ENCODE measurements at places on chromosomes 2 and 18. TPM values are rescaled to one million over a fixed set of nuclear protein-coding genes. Genes with fewer than 3 reads are reported as not detected.

Gene POMC
- not detected for total RNA-seq

Gene UGT1A5
- total RNA-seq, result 0.13 TPM

Gene MFSD6
- total RNA-seq, result 33.1 TPM

Gene STEAP3
- total RNA-seq, result 54.0 TPM

Gene IL36B
- not detected for total RNA-seq

Gene SPATA3
- not detected for total RNA-seq

Gene FTCDNL1
- total RNA-seq, result 3.1 TPM

Gene IHH
- total RNA-seq, result 0.64 TPM

Gene CFAP65
- total RNA-seq, result 0.16 TPM

Gene ARPC2
- 295 TPM for total RNA-seq

Gene PFN4
- total RNA-seq, result 2.0 TPM

Gene ERFE
- 8.1 TPM for total RNA-seq

Gene PDE1A
- 0.31 TPM for total RNA-seq

Gene SLC38A11
- total RNA-seq, result 0.03 TPM

Gene SIX2
- total RNA-seq, result 2.0 TPM

Gene CFAP210
- 0.30 TPM for total RNA-seq

Gene SERPINB10
- not detected for total RNA-seq

Gene EMILIN1
- 0.48 TPM for total RNA-seq

Gene ALPP
- total RNA-seq, result 12.1 TPM

Gene UGT1A3
- total RNA-seq, result 0.13 TPM

Gene GTF2A1L
- total RNA-seq, result not detected

Gene IGFBP5
- total RNA-seq, result 0.17 TPM

Gene GAL3ST2
- 0.25 TPM for total RNA-seq

Gene RUFY4
- 0.09 TPM for total RNA-seq

Gene IRS1
- total RNA-seq, result 13.6 TPM

Gene C2orf76
- total RNA-seq, result 12.5 TPM

Gene C18orf63
- not detected for total RNA-seq

Gene MOCOS
- 3.6 TPM for total RNA-seq

Gene GREB1L
- 3.8 TPM for total RNA-seq

Gene KLHL30
- 0.25 TPM for total RNA-seq
